ENCODE measurements at places on chromosomes 7 and 10.
A peak's percentile ranks its signal among the peaks of the same experiment; 100 is the strongest.

- DNase-seq = peak; percentile 98
Measured at GRCh38 chr10:31032258-31033132, 830 bp upstream of the ZNF438 start.

DNA sequence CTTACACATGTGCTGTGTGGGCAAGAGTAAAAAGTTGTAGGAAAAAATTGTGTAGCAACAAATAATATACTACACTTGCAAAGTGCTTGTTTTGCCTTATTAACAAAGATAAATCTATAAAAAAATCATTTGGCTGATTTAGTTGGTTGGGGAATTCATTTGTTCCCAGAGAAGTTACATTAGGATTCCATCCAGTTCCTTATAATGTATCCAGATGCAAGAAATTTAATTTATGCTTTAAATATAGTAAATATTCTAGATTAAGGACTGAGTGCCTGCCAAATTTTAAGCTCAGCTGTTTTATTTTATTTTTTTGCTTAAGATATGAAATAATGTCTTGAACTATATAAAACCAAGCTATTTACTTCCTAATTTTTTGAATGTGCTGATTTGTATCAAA lies 1169.9 kb downstream of the NXPH1 start:
- no peak for DNase-seq

GRCh38 chr7:2567679-2568278 lies 9.0 kb downstream of the IQCE start:
- no peak for DNase-seq

GRCh38 chr10:69382382-69383117 lies 34.2 kb downstream of the TACR2 start:
- DNase-seq = no peak

DNA sequence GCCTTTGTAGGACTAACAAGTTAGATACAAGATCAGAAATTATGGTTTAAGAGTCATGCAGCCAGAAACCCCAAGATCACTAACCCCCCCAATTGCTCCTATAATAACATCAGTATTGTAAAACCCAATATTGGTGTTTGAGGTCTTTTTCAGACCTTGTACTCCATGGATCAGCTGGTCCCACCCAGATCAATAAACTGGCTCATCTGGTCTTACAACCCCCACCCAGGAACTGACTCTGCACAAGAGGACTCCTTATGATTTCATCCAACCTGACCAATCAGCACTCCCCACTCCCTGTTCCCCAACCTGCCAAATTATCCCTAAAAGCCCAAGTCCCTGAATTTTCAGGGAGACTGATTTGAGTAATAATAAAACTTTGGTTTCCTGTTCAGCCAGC lies 6.4 kb upstream of the GSAP start:
- DNase-seq = peak; percentile 38

DNA sequence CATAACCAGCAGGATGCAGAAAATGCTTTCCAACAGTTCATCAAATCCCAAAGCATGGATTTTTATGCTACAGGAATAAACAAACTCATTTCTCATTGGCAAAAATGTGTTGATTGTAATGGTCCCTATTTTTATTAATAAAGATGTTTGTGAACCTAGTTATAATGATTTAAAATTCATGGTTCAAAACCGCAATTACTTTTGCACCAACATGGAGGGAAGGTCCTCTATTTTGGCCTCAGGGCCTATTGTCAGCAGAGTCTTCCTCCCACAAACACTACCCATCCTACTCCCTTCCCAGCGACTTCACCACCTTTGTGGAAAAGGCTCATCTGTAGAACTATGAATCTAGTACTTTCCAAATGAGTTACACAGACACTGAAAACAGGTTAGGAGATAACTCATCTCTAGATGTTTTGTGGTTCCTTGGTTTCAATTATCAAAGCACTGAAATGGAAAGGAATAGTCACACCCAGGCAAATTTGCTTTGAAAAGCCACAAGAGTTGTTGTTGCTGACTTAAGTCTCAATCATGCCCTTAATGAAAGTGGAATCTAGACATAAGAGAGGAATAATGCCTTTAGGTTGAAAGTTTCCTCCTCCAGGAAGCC lies 59.4 kb upstream of the FRMD4A start:
- peak; percentile 73 for DNase-seq

GRCh38 chr10:31000071-31000782 lies 31.4 kb downstream of the ZNF438 start:
- peak; percentile 48 for DNase-seq

DNA sequence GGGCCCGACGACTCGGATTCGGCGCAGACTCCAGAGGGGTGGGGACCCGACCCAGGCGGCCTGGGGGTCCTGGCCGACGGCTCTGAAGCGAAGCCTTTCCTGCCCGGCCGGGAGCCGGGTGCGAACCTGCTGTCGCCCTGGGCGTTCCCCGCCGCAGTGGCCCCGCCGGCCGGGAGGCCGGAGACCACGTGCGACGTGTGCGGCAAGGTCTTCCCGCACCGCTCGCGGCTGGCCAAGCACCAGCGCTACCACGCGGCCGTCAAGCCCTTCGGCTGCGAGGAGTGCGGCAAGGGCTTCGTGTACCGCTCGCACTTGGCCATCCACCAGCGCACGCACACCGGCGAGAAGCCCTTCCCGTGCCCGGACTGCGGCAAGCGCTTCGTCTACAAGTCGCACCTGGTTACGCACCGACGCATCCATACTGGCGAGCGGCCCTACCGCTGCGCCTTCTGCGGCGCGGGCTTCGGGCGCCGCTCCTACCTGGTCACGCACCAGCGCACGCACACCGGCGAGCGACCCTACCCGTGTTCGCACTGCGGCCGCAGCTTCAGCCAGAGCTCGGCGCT lies 15.4 kb downstream of the ZNF316 start:
- DNase-seq = no peak

DNA sequence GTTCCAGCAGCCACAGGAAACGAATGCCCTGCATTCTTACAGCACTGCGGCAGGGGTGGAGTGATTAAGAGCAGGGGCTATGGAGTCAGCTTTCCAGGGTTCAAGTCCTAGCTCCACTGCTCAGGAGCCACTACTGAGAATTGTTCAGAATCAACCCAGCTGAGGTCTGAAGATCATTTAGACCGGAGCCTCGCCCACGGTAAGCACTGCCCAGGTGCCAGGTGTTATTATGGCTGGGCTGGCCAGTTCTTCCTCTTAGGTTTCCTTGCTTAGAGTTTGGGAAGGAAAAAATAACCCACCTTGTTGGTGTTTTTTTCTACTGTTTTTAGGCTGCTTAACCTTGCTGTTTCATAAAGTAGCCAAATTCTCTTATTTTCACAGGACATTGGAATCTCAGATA lies 4.8 kb upstream of the FIGNL1 start:
- DNase-seq = no peak

DNA sequence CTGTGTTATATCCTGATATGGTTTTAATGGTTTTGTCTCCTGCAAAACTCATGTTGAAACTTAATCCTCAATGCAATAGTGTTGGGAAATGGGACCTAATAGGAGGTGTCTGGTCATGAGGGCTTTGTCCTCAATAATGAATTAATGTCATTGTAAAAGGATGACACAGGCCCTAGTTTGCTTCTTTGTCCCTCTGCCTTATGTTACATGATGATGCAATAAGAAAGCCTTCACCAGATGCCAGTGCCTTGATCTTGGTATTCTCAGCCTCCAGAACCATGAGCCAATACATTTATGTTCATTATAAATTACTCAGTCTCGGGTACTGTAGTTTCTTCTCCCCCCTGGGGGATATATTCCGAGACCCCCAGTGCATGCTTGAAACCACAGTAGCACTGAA lies 1247.4 kb upstream of the SORCS1 start:
- no peak for DNase-seq

GRCh38 chr10:78224602-78225001 lies 190.9 kb downstream of the RPS24 start:
- no peak for DNase-seq

GRCh38 chr10:89738551-89739209 lies 37.3 kb downstream of the KIF20B start:
- peak; percentile 71 for DNase-seq

- no peak for DNase-seq
Measured at GRCh38 chr10:97199152-97199551, 13.4 kb upstream of the SLIT1 start.

DNA sequence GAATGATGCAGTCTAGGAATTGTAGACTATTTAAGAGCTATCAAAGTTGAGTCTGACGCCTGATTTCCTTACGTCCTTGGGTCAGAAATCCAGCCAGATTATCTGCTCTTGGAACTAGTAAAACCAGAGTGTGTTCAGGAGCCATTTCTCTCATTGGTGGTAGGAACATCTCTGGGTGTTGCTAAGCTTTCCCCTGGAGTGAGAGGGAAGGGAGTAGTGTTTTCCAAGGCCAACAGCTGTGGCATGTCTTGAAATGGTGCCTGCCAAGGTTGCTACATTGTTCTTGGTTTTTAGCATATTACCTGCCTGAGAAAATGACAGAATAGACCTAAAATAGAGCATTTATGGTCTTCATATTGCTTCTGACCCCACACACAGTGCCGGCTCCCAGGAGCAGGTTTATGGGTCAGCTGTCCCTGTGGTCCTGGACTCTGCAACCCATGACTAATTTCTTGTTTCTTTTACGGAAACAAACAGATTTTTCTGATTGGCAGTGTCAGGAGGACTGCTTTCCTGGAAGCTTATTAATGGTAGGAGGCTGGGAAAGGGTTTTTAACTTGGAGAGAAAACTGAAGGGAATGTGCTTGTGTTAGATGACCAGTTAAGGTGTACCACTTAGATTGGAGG lies 17.5 kb downstream of the GBF1 start:
- no peak for DNase-seq

GRCh38 chr10:127993056-127993690 lies 86.3 kb downstream of the PTPRE start:
- DNase-seq = no peak

DNA sequence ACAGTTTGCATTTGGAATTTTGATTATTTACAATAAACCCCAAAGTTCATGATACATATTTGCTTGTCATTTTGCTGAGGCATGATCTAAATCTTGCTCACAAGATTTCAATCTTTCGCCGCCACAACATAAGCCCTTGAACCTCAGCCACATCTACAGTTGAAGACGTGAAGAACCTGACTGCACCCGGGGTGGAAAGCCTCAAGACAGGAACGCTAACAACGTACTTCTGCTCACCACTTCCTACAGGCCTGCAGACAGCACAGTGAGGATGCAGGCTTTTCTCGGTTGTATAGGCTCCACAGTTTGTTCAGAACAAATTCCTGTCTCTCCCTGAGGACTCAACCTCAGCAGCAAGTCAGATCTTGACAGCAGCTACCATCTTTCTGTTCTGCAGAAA lies 393.8 kb upstream of the PRKCQ start:
- peak; percentile 76 for DNase-seq

DNA sequence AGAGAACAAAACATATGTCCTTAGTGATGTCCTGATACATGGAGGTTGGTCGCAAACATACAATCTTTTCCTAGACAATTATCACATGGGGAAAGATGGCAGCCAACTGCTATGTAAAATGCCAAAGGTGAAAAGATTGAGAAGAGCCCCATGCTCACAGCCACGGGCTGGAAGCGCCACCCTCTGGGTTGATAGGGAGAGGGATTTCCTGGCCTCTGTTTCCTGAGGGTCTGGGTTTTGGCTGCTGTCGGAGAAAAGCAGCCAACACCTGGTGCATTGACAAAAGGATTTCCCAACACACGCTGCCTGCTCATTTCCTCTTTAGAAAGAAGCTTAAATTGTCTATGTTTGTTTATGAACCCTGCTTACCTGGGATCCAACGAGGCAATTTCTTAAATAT lies 43.8 kb downstream of the ITIH5 start:
- DNase-seq = no peak

DNA sequence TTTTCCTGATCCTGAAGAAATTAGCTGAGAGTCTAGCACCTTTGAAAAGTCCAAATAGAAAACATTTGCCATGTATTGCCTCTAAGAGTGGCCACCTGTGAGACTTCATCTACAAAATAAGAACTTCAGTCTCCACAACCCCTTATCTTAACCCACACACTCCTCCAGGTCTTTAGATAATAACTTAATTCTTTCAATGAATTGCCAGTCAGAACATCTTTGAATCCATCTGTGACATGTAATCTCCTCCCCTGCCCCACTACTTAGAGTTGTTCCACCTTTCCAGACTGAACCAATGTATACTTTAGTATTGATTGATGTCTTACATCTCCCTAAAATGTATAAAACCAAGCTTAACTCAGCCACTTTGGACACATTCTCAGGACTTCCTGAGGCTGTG lies 84.4 kb upstream of the FAM171A1 start:
- no peak for DNase-seq

GRCh38 chr10:112215342-112215774 lies 31.8 kb upstream of the GPAM start:
- DNase-seq = no peak

DNA sequence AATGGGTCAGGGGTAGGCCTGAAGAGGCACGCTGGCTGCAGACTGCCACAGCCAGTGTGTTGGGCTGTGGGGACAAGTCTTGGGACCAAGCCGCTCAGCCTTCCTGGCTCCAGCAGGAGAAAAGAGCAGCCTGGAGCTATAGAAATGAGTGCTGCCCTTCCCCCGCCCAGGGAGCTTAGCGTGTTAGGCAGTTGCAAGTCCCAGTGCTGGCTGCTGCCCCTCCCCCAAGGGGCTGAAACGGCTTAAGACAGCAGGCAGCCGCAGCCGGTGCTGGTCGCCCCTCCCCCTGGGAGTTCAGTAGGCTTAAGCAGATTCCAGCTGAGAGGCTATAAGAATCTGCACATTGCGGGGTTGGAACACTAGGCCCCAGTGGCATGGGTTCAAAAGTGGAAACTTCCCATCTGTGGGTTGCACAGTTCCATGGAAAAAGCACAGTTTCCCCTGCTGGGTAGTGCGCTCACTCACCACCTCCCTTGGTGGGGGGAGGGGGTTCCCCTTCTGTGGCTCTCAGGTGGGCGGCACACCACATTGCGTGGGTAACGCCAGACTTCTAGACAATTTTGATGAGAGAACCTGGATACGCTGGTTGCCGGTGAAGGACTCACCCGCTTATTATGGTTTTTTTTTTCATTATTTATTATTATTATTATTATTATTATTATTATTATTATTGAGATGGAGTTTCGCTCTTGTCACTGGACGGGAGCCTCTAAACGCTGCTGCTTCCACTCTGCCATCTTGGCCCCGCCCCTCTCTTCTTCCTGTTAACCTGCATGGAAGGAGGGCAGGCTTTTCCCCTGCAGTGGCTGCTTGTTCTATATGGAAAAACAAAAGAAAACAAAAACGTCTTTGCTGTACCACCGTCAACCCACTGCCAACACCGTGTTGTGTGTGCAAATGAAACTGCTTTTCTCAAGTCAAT lies 151.1 kb downstream of the CXCL12 start:
- no peak for DNase-seq

DNA sequence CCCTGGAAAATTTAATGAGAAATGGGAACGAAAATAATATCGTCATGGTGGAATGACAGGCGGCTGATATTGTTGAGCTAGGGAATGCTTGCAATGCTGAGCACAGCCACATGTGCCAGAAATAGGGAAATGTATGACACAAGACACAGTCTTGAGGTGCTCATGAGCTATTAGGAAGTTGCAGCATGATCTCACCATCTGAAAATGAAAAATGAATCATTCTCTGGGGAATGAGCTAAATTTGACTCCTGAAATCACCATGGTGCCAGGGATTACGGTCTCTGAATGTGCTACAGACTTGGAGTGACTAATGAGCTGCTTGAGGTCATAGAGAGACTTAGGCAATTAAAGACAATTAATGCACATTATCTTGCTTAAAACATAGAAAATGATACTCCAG lies 845.0 kb downstream of the CNTNAP2 start:
- no peak for DNase-seq

- DNase-seq = no peak
Measured at GRCh38 chr10:126022841-126023240, 126.5 kb downstream of the FANK1 start.

- no peak for DNase-seq
Measured at GRCh38 chr10:125817337-125817946, 5.6 kb downstream of the UROS start.
